CD8-positive, alpha-beta T cell (primary cell): ENCODE measurements at places on chromosomes 6 and 20.

DNA sequence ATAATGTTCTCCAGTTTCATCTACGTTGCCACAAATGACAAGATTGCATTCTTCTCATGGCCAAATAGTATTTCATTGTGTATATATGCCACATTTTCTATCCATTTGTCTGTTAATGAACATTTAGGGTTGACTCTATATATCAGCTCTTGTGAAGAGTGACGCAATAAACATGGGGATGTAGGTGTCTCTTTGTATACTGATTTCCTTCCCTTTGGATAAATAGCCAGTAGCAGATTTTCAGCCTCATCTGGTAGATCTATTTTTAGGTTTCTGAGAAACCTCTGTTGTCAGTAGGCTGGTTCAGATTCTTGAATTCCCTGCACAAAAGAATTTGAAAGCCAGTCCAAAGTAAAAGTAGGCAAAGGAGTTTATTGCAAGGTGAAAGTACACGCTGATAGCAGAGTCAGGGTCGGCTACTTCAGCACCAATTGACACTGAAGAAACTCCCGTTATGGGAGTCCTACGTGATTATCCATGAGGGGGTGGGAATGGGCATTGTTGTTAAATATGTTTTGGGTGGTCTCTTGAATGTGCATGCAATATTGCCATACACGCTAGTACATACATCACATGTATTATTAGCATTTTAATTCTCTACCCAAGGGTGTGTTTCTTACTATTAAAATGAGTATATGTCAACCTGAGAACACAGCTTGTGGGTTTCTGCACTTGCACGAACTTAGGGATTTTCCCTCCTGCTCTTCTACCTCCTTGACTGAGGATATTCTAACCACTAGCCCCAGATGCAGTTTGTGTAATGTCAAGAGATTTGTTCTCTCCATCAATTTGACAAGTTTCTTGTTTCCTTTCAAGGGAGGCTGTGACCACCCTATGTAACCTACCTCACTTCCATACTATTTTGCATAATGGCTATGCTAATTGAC is 14.4 kb upstream of the SLC17A2 start:
- DNase-seq = no peak

DNA sequence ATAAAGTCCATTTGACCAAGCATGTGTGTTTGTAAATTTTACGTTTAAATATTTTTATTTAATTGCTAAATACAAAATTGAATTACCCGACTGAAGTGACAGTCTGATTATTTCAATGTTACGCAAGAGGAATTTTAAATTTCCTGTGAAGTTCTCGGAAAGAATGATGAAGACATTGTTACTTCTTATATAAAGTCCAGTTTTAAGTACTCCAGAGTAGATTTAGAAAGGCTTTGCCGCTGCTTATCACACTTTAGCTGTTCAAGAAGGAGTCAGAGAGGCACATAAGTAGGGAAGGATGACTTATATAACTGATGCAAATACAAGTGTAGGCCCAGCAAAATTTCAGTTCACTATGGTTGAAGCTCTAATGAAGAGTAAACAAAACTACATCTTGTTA is 265.1 kb upstream of the CITED2 start:
- no peak for DNase-seq

GRCh38 chr6:3400162-3400561 is 56.7 kb downstream of the SLC22A23 start:
- no peak for DNase-seq

- DNase-seq = no peak
These were observed 42.6 kb upstream of the MRGBP start for GRCh38 chr20:62753626-62754025.

DNA sequence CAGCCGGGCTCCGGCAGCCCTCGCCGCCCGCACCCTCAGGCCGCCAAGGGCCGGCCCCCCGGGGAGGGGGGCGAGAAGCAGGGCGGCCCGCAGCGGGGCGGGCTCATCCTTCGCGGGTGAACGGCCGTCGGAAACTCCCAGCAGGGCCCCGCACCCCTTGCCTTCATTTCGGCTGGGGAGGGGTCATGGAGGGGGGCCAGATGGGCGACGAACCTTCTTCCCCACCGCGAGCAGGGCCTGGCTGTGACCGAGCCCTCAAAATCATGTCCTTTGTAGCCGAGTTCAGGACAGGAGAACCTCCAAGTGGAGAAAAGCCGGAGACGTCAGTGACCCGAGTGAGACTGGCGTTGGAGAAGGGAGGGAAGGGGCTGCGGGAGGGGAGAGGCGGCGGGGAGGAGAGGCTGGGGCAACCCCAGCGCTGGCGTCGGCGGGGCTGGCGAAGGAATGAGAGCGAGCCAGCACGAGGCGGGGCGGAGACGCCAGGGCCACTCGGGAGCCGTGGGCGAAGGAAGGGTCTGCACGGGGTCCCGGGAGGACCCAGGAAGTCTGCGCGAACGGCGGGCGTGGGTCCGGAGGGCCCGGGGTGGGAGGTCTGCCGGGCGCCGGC is 571 bp upstream of the FOXC1 start:
- no peak for DNase-seq
